Activated naive CD4-positive, alpha-beta T cell treated with anti-CD3 and anti-CD28 coated beads, Interleukin-2, amount 10 ng/mL, durations not matched to agents 7 days and 5 days (primary cell): ENCODE measurements at places on chromosomes 3 and 15.

- DNase-seq, result no peak
Measured at GRCh38 chr3:119864476-119864875, 82.6 kb downstream of the NR1I2 start.

GRCh38 chr15:89812011-89812846 lies 2.4 kb downstream of the ANPEP start:
- DNase-seq, result no peak

- DNase-seq, result no peak
Measured at GRCh38 chr15:78170848-78171773, 21.9 kb downstream of the IDH3A start.

- DNase-seq, result no peak
Measured at GRCh38 chr15:66919421-66919820, 146.0 kb upstream of the SMAD3 start.

DNA sequence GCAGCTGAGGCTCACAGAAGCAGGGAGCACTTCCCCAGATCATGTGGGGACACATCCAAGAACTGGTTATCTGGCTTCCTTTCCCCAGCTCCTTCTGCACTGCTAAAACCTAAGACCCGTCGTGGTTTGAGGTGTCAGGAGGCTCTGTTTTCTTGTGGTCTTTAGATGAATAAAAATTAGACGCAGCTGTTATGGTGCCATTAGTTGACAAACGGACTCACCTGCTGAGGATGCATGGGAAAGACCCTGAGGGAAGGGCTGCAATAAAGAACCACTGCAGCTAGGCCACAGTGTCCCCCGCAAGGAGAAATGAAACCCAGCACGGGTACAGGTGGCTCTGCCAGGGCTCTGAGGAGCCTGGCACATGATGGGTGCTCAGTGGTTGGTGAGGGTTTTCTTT lies 99.4 kb downstream of the IQSEC1 start:
- DNase-seq, result no peak

- no peak for DNase-seq
Measured at GRCh38 chr3:66413151-66413751, 87.6 kb downstream of the LRIG1 start.

DNA sequence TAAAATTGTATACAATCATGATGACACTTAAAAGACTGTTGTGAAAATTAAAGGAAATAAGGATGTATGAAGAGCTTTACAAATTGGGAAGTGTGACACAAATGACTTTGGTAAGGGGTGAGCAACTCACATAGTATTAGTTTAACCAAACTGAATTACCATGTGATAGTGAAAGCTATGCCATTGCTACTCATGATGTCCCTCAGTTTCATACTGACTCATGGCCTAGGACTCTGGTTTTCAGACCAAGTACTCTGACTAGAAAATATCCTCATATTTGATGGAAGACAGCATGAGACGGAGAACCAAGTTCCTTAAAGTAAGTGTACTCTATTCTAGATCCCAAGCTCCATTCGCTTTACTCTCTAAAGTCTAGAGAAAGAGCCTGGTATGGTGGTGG lies 203.2 kb upstream of the ICE2 start:
- no peak for DNase-seq

GRCh38 chr15:55241186-55241585 lies 44.4 kb upstream of the RSL24D1 start:
- no peak for DNase-seq

- no peak for DNase-seq
Measured at GRCh38 chr3:52523386-52524257, 10.0 kb downstream of the NT5DC2 start.

GRCh38 chr3:23389089-23389488 lies 186.0 kb downstream of the UBE2E2 start:
- DNase-seq, result no peak
